ENCODE measurements at places on chromosomes 4 and X.

GRCh38 chr4:159652871-159653270 is 550.0 kb downstream of the RAPGEF2 start:
- no peak for DNase-seq

- no peak for DNase-seq
Observed at GRCh38 chr4:151540728-151541388, 131.9 kb downstream of the FHIP1A start.

- no peak for DNase-seq
Observed at GRCh38 chr4:2812612-2813354, 19.9 kb downstream of the SH3BP2 start.

GRCh38 chrX:107272431-107272921 is 66.1 kb downstream of the DNAAF6 start:
- DNase-seq: no peak

DNA sequence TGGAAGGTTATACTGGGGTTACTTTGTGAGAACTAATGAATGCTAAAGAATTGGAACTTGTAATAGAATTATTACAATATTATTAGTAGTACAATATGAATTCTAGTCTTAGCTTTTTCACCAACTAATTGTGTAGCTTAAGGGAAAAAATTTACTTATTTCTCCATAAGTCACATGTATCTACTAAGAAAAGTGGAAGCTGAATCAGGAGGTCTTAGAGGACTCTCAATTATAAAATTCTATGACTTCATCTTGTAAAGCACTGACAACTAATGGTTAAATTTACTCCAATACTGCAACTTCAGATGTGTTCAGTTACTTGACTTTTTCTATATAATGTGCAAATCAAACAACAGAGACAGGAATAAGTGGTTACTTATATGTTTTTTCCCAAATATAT is 899 bp upstream of the TMPRSS11D start:
- no peak for DNase-seq

DNA sequence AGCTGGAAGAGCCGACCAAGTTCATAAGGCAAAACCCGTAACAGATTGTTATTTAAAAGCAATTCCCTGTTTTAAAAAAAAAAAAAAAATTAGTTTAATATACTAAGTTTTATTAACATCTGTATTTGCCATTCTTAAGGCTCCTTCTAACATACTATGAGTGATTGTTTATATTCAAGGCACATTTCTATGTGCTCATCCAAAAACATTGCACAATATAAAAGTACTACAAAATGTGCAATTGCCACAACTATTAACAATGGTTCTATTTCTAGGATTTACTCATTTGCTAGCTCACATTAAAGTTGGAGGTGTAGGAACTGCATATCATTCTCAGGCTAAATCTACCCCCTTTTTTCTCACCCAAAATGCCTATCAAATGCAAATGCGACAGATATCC is 46.1 kb downstream of the CNOT6L start:
- DNase-seq: no peak

DNA sequence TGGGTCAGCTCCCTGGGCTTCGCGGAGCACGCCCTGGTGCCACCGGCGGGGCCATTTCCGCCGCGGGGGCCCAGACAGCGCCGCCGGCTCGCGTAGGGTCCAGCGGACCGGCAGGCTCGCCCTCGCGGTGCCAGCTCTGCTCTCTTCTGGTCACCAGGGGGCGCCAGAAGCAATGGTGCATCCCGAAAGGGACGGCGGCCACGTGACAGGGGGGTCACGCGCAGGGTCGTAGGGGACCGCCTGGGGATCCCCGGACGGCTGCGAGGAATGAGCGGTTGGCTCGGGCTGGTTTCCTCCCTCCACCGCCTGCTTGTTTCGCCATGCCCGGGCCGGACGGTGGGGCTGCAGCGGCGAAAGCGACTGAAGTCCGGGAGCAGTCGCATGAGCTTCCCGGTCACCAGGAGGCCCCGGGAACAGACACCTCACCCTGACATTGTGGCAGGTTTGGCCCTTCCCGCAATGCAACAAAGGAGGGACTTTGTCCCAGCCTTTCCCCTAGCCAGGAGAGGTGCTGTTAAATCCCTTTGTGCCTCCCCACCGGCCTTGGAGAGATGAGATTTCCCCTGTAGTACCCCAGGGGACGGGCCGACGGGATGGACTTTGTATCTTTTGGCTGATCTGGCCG is 15.8 kb downstream of the ZCCHC12 start:
- peak; percentile 58 for DNase-seq

DNA sequence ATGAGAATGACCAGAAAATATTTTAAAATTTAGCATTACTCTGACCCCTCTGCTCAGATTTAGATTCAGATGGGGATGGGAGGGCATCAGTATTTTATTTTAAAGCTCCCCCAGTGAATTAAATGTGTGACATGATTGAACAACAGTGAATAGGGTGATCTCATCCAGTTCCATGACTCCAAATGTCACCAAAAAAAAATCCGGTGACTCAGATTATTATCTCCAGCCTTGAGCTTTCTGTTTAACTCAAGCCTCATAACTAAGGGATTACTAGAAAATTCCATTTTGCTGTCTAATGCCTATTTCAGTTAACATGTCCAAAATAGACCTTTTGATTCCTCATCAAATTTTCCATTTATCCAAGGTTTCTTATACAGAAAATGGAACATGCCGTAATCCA is 121.8 kb upstream of the TMEM47 start:
- no peak for DNase-seq

GRCh38 chr4:109440948-109441347 is 7.3 kb downstream of the SEC24B start:
- no peak for DNase-seq

GRCh38 chr4:86970447-86971354 is 35.9 kb downstream of the AFF1 start:
- DNase-seq: no peak

DNA sequence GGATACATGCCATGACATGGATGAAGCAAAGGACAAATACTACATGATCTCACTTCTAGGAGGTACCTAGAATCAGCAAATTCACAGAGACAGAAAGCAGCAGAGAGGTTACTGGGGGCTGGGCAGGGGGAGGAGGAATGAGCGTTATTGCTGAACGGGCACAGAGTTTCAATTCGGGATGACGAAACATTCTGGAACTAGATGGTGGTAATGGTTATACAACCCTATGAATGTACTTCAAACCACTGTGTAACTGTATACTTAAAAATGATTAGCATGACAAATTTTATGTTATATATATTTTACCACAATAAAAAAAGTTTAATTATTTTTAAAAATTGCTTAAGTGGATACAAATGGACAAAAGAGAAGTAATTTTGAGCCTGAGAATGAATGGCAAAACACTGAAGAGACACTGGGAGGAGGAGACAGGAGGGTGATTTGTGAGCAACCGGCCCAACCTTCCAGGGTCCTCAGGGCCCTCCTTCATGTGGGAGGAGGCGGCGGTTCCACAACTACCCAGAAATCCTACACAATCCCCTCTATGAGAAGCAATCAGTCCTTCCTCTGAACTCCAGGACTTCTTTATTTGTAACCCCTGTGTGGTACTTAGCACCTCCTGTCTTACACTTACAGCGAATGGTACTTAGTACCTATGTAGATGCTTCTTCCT is 14.1 kb downstream of the ACSL1 start:
- no peak for DNase-seq

GRCh38 chrX:136806891-136807410 is 26.2 kb upstream of the ARHGEF6 start:
- no peak for DNase-seq

GRCh38 chr4:137638934-137639333 is 106.6 kb upstream of the PCDH18 start:
- no peak for DNase-seq

DNA sequence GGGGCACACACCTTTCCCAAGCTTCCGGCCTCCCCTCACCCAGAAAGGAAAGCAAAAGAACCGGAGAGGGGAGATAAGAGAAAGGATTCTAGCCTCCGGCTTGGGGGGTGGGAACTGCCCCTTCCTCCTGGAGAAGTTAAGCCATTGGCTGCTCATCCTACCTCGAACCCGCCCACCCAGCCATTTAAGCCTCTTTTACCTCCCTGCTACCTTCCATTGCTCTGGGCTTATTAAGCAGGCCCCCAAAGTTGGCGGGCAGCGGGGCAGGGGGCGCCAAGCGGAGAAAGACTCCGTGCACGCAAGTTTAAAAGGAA is 2.3 kb downstream of the MAML3 start:
- DNase-seq: peak; percentile 70

GRCh38 chr4:159222043-159222552 is 119.2 kb downstream of the RAPGEF2 start:
- no peak for DNase-seq

DNA sequence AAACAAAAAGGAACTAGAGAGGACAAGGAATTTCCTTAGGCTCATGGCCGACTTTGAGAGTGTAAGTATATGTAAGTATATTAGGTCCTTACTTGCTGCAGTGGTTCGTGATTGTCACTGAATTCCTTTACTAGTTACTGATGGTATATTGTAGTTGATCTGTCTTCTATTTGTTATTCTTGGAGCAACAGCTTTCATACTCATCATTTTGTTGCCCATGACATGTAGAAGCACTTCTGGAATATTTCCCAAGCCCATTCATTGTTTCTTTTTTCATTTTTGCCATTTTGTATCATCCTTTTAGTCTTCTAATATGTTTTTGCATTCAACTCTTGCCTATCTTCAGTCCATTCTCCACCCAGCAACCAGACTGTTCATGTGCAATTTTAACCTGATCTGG is 170.0 kb downstream of the ARHGAP10 start:
- no peak for DNase-seq

DNA sequence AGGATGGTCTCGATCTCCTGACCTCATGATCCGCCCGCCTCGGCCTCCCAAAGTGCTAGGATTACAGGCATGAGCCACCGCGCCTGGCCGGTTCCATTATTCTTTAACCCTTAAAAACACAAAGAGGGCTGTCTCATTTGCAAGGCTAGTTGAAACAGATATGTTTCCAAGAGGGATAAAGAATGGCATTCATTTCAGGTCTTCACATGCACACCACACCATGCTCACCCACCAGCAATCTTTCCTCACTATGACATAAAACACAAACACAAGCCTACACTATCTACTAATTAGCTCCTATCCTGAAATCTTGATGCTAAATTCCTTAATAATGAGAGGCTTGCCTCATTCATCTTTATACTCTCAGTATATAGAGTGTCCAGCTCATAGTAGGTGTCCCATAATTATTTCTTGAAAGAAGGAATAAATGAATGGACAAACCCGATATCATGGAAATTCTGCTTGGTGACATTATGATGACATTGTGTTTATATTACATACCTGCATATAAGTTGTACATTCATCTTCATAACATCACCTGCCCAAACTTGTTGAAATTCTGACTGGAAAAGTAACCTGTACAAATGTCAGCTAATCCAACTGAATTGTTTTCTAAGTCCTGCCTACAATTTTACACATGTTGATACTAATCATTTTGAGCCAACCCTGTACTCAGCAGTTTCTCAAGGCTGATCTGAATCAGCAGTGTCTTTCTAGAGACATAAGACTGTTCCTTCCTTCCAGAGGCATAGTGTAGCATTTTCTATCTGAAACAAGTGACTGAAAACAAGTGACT is 408.5 kb downstream of the KLHL13 start:
- no peak for DNase-seq

- DNase-seq: peak; percentile 90
Observed at GRCh38 chr4:113547487-113548042, 214.0 kb downstream of the CAMK2D start.
